ENCODE measurements at places on chromosomes 16 and 17.

- DNase-seq, result no peak
These were observed 709 bp upstream of the ENO3 start for GRCh38 chr17:4950075-4950745.

DNA sequence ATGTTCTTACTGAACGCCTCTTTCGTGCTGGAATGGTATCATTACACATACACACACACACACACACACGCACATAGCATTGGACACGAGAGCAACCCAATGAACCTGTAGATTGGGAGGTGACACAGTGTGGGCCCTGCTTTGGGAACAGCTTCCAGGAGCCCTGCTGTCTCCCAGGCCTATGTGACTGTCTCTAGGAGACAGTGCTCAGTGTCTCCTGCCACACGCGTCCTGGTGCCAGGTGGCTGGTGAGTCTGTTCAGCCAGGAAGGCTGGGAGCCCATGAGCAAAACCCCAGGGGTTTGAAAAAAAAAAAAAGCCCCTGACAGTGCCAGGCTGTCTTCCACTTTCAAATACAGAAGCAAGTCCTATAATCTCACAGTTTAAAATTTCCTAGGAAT is 2.4 kb upstream of the SPOP start:
- no peak for DNase-seq

DNA sequence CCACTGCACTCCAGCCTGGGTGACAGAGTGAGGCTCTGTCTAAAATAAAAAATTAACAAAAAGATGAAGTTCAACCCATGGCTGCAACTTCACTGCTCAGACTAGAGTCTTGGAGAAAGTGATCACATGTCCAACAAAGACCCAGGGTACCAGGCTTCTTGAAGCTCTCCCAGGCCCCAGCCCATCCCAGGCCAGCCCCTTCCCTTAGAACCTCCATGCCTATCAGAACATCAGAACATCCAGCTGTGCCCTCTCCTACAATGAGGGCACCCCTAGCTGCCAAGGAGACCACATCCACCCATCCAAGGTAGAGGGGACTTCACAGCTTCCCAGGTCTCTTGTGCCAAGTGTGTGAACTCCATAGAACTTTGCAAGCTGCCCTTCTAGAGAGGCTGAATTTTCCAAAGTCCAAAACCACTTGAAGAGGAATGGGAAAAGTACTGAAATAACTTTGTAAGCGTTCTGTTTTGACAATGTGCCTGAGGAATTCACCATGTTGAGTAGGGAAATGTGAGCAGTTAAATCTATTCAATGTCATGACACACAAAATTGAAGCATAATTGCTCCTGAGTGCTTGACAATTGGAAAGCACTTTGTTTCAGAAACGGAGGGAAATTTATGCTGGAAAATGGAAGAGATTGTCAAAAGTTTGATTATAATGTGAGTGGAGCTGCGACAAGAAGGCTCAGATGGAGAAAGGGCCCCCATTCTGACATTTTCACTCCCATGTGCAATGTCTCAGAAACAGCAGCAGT is 230.4 kb downstream of the ZNF423 start:
- no peak for DNase-seq

GRCh38 chr17:68198931-68199836 is 48.7 kb upstream of the AMZ2 start:
- DNase-seq, result no peak

DNA sequence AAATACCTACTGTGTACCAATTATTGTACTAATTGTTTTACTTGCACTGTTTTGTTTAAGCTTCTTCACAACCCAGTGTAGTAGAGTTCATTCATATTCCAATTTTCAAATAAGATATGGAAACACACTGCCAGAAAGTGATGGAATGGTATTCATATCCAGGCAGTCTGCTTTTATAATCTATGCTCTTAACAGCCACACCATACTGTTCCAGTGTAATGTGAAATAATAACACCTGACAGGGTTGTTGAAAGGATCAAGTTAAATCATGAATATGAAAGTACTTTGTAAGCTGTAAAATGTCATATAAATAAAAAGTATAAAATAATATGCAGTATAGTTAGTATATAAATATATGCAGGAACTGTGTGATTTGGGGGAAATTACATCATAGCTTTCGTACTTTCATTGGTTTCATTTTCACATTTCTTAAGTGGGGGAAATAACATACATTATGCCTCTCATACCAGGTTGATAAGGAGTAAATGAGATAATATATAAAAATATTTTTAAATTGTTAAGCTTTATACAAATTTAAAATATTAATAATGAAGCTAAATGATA is 230.8 kb downstream of the TANC2 start:
- no peak for DNase-seq

- DNase-seq, result no peak
These were observed 41.4 kb upstream of the PIRT start for GRCh38 chr17:10879190-10879836.

- no peak for DNase-seq
These were observed 208.5 kb downstream of the WWOX start for GRCh38 chr16:78307824-78308528.

DNA sequence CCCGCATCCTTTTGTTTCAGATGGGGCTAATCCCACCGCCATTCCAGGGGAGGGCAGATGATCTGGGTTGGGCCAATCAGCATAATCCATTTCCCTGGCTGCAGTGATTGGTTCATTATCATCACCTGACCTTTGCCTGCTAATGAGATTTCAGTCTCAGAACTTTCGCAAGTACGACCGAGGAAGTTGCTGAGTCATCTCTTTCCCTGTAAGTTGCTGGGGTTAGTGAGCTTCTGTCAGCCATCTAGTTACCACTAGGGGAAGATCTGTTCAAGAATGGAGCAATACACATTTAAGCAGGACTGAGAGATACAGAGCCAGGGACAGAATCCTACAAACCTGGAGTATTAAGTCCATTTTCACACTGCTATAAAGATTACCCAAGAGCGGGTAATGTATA is 65.3 kb upstream of the NUDT7 start:
- no peak for DNase-seq

DNA sequence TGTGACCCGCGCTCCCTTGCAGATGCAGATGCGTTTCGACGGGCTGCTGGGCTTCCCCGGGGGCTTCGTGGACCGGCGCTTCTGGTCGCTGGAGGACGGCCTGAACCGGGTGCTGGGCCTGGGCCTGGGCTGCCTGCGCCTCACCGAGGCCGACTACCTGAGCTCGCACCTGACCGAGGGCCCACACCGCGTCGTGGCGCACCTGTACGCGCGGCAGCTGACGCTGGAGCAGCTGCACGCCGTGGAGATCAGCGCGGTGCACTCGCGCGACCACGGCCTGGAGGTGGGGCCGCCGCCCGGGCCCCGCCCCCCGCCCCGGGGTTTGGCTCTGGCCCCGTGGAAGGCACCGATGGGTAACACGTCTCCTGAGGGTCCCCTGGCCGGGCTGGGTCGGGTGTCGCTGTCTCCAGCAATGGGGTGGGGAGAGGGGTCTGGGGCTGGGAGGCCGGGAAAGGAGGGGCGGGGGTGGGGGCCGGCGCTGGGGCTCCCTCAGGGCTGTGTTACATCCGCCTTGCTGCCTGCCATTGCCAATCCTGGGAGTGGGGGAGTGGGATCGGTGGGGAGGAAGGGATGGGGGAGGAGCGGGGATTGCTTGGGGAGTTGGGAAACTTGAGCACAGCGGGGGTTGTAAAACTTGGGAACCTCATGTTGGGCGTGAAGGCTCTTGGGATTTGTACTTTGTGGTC is 737 bp downstream of the NUDT16L1 start:
- no peak for DNase-seq

DNA sequence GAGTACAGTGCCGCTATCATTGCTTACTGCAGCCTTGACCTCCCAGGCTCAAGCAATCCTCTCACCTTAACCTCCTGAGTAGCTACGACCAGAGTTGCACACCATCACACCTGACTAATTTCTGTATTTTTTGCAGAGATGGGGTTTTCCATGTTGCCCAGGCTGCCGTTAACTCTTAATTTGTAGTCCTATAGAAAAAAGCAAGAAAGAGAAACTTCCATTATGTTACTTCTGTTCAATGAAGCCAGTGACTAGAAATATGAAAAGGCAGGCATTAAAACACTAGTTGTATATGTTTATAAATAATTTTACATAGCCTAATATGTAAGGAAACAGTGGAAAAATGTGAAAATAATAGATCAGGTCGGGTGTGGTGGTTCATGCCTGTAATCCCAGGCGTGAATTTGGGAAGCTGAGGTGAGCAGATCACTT is 9.7 kb downstream of the RAD51C start:
- DNase-seq, result no peak

GRCh38 chr16:73053364-73054124 is 5.6 kb upstream of the ZFHX3 start:
- no peak for DNase-seq

- no peak for DNase-seq
These were observed 5.3 kb downstream of the DOC2A start for GRCh38 chr16:30005341-30006094.

GRCh38 chr16:78430281-78430680 is 330.8 kb downstream of the WWOX start:
- no peak for DNase-seq

DNA sequence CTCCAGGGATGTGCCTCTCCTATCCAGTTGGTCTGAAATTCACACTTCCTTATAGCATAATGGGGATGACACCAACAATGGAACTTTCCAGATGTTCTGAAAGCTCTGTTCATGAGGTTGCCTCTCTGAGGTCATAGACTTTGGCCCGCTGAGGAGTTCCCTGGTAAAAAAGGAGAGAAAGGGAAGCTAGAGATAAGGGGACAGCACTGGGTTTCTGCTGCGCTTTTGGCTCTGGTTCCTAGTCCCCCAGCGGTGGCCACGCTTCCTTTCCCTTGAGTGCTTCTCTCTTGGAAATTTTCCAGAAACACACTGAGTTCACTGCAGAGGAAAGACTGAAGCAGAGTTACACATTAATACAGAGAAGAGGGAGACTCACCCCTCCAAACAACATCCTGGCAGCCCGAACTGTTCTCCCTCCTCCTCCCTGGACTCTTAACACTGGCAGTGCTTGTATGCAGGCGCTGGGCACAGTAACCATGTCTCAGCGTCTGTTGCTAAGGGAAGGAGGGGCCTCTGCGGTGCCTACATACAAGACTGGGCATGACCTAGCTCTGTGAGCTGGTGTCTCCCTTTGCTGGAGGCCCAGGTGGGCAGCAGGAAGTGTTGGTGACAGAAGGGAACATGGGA is at the start of gene DNAH3:
TSS of gene DNAH3 (minus strand) at position 472 of the 627 bp plus-strand sequence. CDS start 527 bp downstream, outside the sequence.
- DNase-seq, result no peak

DNA sequence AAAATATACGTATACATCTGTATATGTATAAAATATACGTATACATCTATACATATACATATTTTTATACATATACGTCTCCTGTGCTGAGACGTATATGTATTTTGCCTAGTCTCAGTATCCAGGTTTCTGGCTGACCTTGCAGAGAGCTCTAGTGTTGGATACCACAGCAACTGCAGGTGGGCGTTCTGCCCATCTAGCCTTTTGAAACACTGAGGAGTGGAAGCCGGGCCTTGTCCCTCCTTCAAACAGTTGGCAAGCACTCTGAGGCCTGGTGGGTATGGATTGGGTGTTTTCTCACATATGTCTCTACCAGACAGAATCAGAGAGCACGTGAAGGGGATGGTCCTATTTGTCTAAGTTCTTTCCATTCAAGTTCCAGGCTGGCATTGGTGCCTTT is 39.4 kb upstream of the MRC2 start:
- DNase-seq, result no peak

DNA sequence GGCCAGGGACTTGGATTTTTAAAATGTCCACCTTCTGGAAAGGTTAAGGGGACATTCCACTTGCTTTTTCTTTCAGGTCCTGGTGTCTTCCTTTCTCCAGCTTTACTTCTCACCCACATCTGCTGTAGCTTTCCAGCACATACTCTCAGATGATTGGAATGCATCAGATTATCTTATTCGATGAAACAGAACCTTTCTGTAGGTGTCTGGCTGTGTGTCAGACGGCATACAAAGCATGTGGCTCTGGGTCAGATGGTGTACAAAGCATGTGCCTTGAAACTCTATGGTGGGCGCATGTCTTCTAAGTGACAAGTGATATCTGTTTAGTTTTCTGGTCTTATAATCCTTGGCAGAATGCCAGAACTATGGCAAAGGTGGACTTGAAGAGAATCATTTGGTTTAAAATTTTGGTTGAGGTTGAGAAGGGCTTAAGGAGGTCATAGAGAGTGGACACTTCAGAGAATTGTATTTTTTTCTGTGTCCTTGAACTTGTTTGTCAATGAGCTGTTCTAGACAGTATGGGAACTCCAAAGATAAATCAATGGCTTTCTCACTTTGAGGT is 125.3 kb downstream of the FTO start:
- no peak for DNase-seq

DNA sequence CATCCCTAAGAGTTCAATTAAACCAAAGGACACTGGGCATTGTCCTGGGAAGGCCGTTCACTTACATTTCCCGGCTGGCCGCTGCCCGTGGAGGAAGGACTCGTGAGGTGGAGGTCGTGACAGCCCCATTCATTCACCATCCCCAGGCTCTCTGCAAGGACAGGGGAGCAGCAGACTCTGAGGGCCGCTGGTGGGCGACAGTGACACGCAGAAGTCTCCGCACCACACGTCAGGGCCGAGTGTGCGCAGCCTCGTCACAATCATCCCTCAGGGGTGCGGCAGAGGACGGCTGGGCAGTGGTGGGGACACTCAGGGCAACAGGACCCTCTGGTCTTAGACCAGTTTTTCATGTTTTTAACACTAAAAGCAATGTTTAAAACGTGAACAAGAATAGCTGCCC is 21.7 kb downstream of the UNKL start:
- DNase-seq, result no peak

DNA sequence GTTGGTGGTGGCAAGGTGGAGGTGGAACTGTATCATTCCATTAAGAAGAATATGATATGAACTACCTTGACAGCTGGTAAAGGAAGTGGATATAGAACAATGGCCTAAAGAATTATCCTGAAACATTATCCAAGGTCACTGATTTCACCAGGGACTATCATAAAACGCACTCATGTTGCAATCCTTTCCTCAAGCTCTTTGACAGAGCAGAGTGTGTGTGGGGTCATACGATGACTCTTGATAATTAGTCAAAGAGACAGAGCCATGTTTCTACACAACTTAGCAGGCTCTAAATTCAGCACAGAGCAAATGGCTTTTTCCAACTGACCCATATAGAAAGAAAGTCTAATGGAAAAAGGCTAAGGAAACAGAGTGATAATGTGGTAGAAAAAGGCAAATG is 126.4 kb upstream of the ANKFN1 start:
- DNase-seq, result no peak

DNA sequence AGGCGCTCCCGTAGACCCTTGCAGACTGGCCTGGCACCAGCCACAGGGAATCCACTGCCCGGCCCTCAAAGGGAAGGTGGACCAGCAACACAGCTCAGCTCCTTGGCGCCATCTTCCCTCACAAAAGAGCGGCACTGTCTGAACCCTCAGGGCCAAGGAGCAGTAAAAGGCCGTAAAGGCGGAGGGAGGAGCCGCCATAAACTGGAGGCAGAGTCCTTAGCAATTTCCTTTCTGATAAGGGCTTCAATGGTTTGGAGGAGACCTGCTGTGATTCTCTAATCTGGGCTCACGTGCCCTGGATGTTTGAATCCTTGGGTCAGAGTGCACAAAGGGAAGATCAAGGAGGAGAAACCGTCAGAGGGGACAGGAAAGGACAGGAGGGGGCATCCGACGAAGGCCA is 15.5 kb upstream of the AXIN2 start:
- no peak for DNase-seq

- no peak for DNase-seq
These were observed 22.2 kb upstream of the MAP3K14 start for GRCh38 chr17:45338996-45339535.

Measured in cortex of kidney (tissue), 1 donor.